ENCODE measurements at places on chromosomes 1 and 21.

DNA sequence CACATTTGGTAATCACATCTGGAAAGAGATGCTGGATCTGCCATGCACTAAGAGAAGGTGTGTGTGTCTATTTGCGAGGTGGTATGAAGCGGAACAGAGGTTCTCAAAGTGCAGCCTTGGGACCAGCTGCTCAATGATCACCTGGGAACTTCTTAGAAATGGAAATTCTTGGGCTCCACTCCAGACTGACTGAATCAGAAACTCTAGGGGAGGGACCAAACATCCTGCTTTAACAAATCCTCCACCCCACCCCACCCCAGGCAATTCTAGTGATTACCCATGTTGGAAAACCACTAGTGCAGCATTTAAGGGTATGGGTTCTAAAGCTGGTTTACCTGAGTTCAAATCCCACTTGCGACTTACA is 143.9 kb upstream of the JUN start:
- DNase-seq, result no peak

DNA sequence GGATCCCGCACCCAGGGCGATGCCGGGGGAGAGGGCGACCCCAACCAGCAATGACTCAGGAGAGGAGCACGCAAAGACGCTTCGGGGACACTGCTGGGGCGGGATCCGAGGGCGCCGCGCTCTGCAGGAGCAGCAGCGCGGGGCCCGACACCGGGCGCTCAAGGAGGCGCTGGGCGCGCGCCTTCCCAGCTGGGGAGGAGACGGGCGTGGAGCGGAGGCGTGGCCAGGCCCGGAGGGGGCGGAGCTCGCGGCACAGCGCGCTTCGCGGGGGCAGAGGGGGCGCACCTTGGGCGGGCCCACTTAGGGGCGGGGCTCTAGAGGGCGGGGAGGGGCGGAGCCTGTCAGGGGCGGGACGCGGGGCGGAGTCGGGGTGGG is 369 bp downstream of the SUMO3 start:
- DNase-seq, result peak; percentile 23

DNA sequence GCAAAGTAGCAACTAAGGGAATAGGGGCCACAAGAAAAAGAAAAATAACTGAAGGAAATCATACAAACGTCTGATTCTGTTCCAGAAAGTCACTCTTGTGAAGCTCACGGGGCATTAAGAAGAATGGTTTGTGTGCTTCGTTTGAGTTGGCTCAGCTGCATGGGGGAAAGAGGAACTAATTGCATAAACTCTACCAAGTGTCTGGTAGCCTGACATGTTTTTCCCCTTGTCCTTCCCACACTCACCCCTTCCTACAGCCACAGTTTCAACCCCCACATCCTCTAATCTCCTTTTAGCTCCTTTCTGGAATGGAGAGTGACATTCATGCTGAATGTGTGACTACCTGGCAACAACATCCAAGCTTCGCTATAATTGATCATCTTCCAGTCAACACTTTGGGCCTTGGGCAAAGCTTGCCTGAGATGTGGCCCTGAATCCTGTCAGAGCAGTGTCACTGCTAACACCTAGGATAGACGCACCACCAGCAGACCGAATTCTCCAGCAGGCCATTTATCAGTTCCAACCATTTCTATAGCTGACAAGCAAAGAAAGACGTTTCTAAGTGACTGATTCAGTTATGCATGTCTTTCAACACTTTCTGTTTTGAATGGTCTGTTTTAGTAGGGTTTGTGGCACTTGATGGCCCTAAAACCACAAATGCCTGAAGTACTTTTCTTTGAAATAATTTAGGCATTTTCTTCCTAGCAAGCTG is 439.6 kb downstream of the TTLL7 start:
- no peak for DNase-seq

DNA sequence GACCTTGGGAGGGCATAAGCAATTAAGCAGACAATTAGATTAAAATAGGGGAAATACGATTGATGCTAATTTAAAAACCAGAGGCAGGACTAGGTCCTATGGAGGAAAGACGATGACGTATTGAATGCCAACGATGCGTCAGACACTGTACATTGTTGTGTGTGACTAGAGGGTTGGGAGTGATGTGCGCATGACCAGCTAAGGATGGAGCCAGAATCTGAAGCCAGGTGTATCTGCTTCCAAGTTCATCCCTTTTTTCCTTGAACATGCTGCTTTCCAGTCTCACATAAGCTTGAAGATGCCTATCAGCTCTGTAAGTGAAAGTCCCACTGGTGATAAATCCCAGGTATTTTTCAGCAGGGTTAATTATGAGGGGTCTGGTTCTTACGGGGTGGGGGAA is 576.2 kb downstream of the MATN1 start:
- DNase-seq, result no peak

DNA sequence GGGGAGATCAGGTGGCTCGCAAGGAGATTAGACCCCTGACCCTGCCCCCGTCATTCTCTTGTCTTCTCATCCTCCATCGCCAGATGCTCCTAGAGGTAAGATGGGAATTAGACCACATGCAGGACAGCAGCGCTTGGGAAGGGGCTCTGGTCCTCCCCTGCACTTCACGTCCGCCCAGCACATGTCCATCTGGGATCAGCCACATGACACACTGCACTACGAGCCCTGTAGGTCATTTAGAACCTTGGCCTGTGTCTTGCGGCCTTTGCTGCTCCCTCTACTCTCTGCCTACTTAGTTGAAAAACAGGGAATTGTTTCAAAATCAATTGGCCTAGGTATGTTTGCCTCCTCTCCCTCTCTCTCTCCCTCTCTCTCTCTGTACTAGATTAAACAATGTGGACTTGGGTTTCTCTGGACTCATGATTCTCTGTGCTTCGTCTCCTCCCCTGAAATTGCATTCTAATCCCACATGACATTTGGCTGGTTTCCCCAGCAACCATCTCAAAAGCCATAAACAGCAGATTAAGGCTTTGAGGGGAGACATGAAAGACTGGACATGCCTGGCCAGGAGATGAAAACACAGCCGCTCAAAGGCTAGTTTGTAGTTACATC is 3.8 kb upstream of the NCMAP start:
- no peak for DNase-seq

DNA sequence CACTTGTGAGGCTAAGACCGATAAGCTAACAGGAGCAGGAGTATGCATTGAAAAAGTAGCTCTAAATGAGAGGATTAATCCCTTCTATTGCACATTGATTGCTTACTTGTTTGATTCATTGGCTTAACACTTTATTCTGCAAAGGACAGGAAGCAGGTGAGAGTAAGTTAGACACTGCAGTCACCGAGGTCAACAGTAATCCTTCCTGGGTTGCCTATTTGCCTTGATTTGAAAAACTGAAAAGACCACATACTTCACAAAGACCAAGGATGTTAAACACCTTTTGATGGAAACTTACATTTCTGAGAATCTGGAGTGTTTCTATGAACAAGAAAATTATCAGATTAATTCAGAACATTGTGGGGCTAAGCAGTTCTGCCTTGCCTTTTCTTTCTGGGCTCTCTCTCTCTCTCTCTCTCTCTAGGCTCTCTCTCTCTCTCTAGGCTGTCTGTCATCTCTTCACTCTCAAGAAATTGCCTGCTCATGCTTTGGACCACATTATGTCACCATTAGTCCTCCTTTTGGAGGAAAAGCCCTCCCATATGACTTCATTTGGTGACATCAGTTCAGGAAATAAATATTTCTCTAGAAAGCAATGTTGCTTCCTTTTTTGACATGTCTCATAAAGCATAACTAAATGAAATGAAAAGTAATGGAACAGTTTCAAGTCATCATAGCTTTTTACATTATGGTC is 103.8 kb downstream of the TNFSF18 start:
- no peak for DNase-seq

- DNase-seq, result peak; percentile 98
These were observed 167.5 kb downstream of the CLIC6 start for GRCh38 chr21:34836103-34836932.

DNA sequence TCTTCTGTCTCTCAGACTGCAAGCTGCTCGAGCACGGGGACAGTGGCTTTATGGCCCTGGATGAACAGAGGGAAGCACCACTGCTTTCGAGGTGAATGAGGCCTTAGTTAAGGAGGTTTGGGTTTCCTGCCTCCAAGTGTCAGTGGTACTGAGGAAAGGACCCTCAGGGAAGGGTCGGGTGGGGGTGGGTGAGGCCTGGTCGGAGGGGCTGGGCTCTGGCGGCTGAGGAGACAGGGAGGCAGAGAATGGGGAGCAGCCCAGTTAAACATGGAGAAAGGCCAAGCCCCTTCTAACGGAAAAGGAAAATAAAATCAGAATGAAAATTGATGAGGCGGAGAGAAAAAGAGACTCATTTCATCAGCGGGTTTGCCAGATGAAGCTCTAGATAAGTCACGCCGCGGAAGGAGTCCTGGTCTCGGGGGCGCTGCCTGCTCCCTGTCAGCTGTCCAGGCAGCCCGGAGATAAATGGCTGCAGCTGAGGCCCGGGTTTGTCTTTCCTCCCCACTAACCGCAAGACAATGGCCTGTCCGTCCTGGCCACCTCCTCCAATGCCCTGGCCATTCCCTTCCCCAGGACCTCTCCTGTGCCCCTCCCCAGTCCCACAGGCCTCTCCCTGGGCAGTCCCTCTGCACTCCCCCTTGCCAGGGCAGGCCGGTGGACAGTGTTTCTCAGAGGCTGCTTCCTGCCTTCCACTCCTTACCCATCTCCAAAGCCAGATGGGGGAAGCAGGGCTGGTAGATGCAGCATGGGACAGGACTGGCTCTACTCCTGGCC is 55.2 kb downstream of the LRRN2 start:
- no peak for DNase-seq

DNA sequence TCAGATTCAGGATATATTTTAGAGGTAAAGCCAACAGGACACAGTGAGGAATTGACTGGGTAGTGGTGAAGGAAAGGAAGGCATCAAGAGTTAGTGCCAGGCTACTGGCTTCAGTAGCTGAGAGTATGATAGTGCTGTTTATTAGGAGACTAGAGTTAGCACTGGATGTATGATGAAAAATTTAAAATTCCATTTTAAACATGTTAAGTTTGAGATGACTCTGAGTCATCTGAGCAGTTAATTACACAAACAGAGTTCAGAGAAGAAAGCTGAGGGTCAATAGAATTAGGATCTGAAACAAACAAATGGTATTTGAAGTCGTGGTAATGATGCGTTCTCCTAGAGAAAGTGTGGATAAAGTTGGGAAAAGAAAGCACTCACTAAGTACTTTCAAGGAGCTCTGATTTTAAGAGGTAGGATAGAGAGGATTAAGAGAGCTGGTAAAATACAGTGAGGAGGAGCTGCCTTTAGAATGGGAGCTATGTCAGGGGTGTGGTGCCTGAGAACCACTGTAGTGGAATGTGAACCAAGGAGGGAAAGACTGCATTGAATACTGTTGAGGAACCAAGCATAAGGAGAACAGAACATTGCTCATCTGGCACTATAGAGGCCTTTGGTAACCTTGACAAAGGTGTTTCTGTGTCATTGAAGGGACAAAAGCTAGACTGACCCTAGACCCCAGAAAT is 21.7 kb upstream of the SHCBP1L start:
- DNase-seq, result no peak

- no peak for DNase-seq
These were observed 5.9 kb upstream of the TTC22 start for GRCh38 chr1:54806931-54807611.

- no peak for DNase-seq
These were observed 51.9 kb upstream of the EDN2 start for GRCh38 chr1:41536361-41536802.

DNA sequence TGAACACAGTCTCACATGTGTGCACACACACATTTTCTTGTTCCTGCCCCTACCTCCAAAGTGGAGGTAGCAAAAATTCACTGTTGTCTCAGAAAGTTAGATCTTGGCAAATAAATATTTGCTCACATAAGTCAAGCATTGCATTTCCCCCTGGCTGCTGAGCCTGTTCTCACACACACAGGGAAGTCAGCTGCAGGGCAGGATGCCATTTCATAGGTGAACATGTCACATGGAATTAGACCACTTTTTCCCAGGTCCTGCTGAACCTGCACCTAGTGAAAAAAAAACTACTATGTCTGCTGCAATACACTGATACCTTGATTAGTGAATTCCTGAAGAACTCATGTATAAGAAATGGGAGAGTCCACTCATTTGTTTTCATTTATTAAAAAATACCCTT is 5.3 kb upstream of the CD55 start:
- DNase-seq, result no peak

Data from AG04449 (cell line).